Fibroblast of skin of back (primary cell): ENCODE measurements at places on chromosomes 5 and 9.

GRCh38 chr5:137141779-137142178, 357.3 kb downstream of the SPOCK1 start:
- no peak for DNase-seq

GRCh38 chr5:104018299-104018698, 455.7 kb upstream of the NUDT12 start:
- no peak for DNase-seq

DNA sequence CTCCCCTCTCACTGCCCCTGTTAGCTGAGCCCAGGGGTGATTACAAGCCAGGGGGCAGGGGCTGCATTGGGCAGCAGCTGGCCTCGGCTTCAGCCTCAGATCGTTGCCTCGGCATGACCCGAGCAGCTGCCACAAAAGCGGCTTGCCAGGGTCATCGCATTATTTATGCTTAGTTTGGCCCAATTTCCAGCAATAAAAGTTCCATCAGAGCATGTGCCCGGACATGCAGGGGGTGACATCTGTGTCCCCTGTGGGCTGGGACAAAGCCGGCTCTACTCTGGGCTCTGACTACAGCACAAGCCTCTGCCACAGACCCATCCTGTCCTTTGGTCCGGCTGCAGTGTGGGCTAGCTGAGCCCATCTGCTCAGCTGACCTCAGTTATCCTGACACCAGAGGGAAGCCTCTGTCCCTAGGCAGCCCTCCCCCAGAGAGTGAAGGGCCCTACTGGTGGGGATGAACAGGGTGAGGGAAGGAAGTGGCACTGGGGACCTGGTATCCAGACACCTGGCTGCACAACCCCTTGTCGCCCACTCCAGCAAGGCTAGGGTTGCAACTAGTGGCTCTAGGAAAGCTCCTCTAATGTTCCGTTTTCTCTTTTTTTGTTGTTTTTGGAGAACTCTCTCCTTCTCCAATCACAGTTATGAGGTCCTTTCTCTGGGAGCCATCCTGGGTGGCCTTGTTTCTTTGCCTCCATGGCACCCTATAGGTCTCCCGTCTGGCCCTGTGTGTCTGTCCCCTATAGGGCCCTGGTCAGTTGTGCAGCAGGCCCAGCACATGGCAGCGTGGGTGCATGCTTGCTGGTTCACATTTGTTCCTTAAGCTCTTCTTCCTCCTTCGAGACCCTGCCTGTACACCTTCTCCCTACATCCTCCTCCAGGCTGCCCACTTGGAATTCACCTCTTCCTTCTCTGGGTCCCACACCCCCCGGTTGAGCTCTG, 13.3 kb upstream of the GADD45G start:
- no peak for DNase-seq

- DNase-seq = no peak
These were observed 101.1 kb downstream of the C5orf15 start for GRCh38 chr5:133867341-133867740.

- no peak for DNase-seq
These were observed 146.8 kb upstream of the FBXL7 start for GRCh38 chr5:15353086-15353645.

- DNase-seq = no peak
These were observed 397.6 kb downstream of the SEMA5A start for GRCh38 chr5:9148242-9148641.

DNA sequence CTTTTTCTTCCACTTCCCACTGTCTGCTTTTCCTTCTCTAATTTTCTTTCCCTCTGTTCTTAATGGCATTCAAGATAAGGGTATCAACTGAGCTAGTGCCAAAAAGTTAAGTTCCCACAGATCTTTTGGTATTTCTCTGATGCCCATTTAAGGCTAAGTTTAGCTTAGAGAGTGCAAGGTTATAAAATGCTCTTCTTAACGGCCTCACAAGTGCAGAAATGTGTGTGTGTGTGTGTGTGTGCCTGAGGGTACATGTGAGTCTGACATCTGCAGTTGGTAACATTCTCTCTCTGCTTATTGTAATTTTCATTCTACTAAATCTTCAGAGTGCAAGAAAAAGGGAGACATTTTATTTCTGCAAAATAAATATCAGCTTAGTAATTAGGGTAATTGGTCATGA, 24.2 kb downstream of the FBN2 start:
- DNase-seq = no peak

- no peak for DNase-seq
These were observed 328.9 kb upstream of the IRX2 start for GRCh38 chr5:3080366-3080765.

GRCh38 chr5:133753856-133754255, 141.5 kb upstream of the FSTL4 start:
- DNase-seq = peak; percentile 54
